OCI-LY7 (cell line): ENCODE measurements at places on chromosomes 3 and 15. TPM values are rescaled to one million over a fixed set of nuclear protein-coding genes. Genes with fewer than 3 reads are reported as not detected.

Gene RTP3
- 0.37 and 0.74 TPM in 2 replicates for total RNA-seq

Gene SSUH2
- total RNA-seq: 0.66 TPM in 1 of 2 replicates, not detected in the other

Gene RHOV
- 0.63 and 0.85 TPM in 2 replicates for total RNA-seq

Gene GTF2E1
- total RNA-seq: 37.8 and 40.8 TPM in 2 replicates

Gene PAQR5
- not detected in 2 replicates for total RNA-seq

Gene FEZF2
- not detected in 2 replicates for total RNA-seq

Gene ACVR2B
- 7.2 and 7.9 TPM in 2 replicates for total RNA-seq

DNA sequence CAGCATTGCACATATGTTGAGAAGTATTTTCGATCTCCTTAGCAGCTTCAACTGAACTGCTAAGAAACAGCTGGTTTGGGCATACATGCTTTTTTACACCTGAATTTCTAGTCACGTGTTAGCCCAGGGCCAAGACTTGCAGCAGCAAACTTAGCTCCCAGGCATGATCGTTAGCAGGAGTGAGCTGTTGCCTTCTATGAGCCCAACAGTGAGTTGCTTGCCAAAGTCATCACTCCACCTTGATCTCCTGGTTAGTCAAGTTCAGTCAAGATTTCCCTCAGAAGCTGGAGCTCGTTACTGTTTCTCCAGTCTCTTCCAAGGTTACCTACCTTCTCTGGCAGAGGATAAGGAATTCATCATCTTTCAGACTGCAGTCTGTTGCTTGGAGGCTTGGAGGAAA, 100.4 kb upstream of the SEMA6D start:
- DNase-seq: no peak

- DNase-seq: peak; percentile 33
These were observed 11.3 kb upstream of the IQGAP1 start for GRCh38 chr15:90376789-90377188.

DNA sequence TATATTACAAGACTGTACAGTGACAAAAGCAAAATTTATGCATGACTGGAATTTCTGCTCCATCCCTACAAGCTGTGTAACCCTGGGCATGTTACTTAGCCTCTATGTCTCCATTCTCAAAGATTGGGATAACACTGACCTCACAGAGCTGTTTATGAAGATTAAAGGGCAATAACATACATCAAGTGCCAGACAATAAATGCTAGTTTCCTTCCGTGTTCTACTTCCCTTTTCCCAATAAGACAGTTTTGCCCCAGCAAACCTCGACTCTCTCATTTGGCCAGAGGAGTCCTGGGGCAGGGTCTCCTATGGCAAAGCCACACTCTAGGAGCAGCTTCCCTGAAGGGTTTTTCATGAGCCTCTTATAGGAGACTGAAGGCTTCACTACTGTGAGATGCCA, 7.5 kb downstream of the HEXA start:
- DNase-seq: no peak

DNA sequence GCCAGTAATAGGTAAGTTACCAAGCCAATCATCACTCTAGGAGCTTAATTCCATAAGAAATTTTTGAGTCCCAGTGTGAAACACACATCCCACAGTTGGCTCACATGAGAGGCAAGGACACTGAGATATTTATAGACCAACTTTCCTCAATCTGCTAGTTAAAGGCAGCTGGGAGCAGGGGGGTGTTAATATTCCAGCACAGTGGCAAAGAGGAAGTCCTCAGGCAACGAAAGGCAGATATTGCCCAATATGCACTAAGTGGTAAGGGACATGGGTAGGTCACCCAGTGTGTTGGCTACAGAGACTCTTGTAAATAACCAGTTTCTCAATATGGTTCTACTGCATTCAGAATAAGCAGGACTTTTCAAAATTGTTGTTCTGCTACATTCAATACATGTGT, 61.0 kb downstream of the TOP2B start:
- no peak for DNase-seq

DNA sequence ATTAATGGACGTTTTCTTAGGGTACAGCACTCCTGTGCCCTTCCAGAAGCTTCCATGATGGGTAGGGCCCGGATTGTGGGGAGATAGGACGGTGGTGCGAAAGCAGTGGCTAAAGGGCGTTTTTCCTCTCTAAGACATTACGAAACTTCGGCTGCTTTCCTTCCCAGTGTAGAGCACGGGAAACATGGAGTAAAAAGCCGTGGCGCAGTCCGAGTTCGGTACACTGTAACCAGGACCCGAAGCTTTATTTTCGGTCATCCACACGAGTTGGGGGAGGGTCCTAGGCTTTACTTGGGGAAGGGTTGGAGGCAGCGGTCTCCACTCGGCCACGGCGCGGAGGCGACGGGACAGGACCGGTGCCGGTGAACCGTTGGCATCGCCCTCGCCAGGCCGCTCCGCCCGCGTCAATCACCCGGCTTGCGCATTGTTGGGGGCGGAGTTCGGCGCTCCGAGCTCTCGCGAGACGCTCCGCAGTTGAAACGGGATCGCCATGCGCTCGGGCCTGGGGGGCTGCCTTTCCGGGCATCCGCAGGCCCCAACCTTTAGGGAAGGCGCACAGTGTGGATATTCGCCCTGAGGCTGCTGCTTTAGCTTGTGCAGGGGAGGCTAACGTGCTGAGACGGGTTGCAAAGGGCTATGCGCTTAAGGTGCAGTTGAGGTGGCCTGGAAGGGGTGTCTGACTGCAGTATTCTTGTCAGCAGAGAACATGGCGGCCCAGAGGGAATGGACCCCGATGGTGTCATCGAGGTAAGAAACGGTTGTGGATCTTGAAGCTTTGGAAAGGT, 546 bp downstream of the EIF4A2 start:
- DNase-seq: peak; percentile 88

- DNase-seq: no peak
These were observed 403.9 kb upstream of the TBL1XR1 start for GRCh38 chr3:177601152-177601551.

DNA sequence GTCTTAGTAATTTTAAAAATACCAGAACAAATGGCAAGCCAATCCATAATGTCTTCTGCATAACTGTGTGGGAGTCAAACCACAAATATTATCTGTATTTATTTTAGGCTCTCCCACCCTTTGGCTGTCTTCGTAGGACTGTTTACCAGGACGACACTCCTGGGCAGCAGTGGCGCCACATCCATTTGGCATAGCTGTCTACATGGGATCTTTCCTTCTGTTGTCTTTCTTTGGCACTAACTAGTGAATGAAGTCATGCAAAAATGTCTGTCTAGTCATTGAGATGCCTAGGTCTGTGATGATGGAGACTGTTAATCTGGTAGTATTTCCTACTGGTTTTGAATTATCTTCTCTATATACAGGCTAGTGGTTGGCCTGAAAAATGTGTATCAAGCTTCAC, 54.0 kb upstream of the CHMP2B start:
- DNase-seq: no peak

- DNase-seq: no peak
These were observed 53.8 kb downstream of the STAG1 start for GRCh38 chr3:136698361-136698760.

GRCh38 chr3:167814441-167814951, 79.0 kb downstream of the SERPINI1 start:
- DNase-seq: no peak

GRCh38 chr15:42704492-42704926, 32.4 kb downstream of the CDAN1 start:
- peak; percentile 78 for DNase-seq

DNA sequence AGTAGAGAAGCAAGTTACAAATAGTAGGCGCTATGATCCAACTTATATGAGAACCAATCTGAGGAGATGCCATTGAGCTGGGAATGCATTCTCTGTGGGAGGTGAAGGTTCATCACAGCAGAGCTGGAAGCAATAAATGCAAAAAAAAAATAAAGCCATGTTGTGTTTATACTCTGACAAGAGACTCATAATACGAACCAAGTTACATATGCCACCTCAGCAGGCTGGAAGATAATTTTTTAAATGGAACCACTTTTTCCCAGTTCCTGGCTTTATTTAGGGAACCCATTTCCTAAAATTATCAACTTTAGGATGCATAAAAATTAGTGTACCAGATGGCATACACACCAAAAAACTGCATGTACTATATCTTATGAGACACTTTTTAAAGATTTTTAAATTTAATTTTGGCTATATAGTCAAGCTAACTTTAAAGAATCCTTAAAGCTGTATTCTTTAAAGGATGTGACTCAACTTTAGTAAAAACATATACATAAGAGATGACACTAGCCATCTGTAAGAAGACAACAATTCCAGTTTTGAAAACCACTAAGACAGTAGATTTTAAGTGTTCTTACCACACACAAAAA, 23.6 kb upstream of the SETMAR start:
- no peak for DNase-seq
